Glutamatergic neuron (in vitro differentiated cells): ENCODE measurements at places on chromosomes 2 and 18.

- no peak for DNase-seq
Observed at GRCh38 chr2:176692533-176692932, 423.3 kb downstream of the MTX2 start.

- no peak for DNase-seq
Observed at GRCh38 chr18:7980136-7980535, 413.0 kb downstream of the PTPRM start.

- no peak for DNase-seq
Observed at GRCh38 chr2:128264881-128265607, 53.6 kb downstream of the HS6ST1 start.

GRCh38 chr2:222208010-222208690, 90.6 kb downstream of the PAX3 start:
- DNase-seq, result no peak

DNA sequence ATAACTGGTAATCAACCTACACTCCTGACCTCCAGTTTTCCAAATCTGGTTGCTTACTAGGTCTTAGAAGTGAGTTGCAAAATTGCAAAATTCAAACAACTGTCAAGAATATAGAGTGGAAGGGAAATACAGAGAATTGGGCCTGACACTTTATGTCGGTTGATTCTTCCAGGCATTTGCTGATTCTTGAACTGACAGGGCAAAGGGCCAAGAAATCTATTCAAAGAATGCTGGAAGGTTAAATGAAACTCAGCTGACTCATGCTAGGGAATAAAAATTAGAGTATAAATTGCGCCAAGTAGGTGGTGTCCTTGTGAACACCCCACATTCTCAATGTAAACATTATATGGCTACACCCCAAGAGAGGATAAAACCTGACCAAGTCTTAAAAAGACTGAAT, 21.5 kb upstream of the ZSCAN30 start:
- DNase-seq, result no peak

DNA sequence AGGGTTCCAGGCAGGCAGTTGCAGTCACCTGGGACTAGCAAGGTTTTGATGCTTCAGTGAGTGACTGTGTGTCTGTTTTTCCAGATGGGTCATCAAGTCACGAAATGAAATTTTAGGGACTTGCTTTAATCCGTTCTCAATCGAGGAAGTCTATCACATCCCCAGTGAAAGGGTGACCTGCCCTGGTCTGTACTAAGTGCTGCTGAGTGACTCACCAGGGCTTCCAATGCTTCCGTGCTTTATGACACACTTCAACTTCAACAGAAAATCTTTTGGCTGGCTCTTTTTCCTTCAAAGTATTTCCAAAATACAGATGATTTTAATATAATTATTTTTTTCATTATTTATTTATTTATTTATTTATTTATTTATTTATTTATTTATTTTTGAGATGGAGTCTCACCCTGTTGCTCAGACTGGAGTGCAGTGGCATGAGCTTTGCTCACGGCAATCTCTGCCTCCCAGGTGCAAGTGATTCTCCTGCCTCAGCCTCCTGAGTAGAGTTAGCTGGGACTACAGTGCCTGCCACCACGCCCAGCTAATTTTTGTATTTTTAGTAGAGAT, 18.4 kb downstream of the TFCP2L1 start:
- no peak for DNase-seq

DNA sequence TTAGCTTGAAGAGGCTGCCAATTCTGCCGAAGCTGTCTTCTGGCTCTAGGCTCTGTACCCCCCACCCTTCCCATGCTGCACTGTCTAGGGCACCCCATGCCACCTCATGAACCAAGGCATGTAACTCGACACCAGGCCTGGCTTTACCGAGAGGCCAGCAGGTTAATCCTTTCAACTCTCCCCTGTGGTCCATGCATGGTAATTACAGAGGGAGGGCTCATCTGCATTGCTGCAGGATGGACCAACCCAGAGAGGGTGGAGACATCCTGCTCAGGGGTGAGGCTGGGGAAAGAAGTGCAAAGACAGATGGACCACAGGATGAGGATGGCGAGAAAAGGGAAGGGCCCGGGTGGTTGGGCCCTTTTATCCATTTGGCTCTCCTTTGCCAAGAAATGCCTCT, 65.8 kb downstream of the KCTD1 start:
- no peak for DNase-seq

DNA sequence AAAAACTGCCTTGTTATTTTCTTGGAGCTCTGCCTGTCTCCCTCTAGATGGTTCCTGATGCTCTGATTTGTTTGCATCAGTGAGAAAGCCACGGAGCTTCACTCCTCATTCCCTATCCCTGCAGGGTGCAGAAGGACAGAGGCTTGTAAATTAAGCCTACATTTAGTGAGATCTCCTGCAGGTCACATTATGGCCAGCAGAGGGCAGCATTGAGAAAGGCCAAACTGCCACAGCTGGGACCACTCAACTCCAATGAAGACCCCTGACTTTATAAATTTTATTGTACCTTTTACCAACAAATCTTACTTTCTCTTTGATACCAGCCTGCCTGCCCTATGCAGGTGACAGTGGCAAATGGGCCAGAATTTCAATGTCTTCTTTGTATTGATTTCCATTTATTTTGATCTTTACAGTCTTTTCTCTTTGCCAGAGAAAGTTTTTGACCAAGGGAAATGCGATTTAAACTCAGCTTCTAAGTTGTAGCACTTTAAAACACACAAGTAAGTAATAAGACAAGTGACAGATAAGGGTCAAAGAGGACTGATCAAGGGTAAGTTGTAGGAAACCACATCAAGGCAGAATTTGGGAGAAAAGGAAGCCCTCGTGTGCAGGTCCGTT, 1029.1 kb upstream of the KLHL29 start:
- DNase-seq, result peak; percentile 88

- no peak for DNase-seq
Observed at GRCh38 chr18:56112984-56113383, 525.0 kb upstream of the TCF4 start.

- DNase-seq, result no peak
Observed at GRCh38 chr2:188786368-188786841, 187.8 kb upstream of the COL3A1 start.

DNA sequence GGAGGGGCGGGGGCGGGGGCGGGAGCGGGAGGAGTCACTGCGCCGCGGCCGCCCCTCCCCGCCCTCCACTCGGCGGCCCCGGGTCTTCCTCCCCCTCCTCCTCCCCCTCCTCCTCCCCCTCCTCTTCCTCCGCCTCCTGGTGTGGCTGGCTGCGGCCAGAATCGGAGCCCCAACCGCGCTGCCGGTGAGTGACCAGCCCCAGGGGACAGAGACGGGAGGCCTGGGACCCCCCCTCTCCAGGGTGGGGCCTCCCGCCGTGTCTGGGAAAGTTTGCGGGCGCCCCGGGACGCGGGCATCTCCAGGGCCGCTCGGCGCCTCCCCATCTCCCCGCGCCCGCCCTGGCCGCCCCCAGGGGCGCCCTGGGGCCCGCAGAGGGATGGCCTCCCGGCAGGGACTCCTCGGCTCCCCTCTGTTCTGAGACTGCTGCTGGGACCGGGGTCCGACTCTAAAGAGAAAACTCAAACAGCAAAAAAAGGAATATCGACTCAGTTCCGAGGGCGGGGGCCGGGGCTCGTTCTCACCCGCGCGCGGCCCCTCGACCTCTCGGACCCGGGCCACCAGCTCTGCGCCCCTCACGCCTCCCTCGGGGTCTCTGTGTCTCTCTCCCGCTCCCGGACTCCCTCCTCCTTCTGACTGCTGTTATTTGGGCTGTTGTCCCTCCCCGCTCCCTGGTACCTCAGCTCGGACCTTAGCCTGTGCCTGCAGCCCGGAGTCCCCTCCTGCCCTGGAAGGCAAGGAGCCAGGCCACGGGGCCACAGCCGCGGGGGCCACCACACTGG, at the start of gene STON1:
STON1 (plus strand) TSS at position 122 of the 779 bp plus-strand sequence. CDS start 50,480 bp downstream, outside the sequence.
- DNase-seq, result peak; percentile 55

- DNase-seq, result no peak
Observed at GRCh38 chr18:78730546-78730945, 249.1 kb upstream of the SALL3 start.
